NCI-H526 (cell line): ENCODE measurements at places on chromosomes 4 and X.

DNA sequence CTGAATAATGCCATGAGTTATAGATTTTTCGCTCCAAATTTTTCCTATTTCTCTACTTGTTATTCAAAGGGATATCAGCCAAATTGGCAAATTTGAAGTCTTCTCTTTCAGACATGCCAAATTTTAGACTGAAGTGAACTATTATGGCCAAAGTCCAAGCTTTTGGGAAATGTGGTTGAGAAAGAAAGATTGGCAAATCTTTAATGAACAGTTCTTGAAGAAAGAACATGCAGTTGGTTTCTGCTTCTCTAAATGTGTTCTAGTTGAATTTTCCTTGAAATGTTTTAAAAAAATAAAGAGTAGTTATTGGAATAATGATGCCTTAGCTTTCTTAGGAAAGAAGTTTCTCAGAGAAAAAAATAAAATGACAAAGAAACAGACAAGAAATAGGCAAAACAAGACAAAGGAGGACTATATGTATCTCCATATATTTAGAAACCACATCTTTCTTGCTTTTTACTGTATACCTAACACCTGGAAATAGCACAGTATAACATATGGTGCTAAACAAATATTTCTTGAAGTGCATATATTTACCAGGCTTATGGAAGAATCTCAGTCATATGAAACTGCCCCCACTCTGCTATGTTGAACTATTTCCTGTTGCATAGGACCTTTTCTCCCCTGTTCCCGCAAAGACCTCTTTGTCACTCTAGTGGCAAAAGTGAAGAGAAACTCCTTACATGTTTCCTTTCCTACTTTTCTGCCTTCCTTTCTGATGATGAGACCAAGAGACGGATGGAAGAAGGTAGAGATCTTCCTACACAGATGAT, 250.0 kb downstream of the ARHGAP24 start:
- DNase-seq: no peak

- DNase-seq: no peak
These were observed 814 bp upstream of the RBM47 start for GRCh38 chr4:40630335-40631021.

- DNase-seq: no peak
These were observed 650.7 kb downstream of the IL1RAPL1 start for GRCh38 chrX:29237972-29238371.

DNA sequence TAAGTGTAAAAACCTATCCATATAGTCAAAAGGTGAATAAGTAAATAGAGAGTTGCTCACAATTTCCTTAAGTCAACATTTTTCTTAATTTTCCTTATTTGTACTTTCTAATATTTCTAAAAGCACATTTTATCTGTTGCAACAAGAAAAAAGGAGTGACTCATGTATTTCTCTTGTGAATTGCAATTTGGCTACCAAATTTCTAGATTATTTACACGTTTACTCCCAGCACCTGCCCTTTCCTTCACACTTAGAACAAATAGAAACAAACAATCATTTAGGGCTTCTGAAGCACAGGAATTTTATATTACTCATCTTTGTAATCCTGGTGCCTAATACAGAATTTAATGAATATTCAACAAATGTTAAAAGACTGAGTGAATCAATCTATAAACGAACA, 22.2 kb downstream of the BTC start:
- DNase-seq: peak; percentile 37

DNA sequence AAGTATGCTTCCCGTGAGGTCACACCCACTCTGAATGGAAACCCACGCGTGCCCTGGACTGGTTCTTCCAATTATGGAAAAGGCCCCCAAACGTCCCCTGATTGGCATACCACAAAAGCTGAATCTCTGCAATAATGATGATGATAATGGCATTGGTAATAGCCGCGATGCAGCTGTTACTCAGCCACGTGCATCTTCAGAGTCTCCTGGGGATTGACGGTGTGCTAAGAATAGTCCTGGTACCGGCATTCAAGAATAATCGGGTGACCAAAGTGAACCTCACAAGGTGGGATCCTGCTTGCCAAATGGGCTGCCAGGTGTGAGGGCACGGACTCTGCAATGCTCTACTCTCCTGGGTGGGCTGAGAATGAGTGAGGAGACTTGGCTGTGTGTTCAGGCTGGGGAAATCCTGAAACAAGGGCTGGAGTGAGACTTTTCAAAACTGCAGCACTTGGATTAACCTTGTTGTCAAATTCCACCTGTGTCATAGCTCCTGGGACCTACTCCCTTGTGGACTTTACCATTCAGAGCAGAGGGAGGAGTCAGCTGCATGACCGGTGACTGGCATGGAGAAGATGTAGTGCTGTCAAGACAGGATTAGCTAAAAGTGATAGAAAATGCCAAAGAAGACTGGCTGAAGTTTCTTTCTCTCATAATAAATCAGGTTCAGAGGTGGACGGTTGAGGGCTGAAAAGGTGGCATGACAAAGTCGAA, 615.4 kb downstream of the MID1IP1 start:
- no peak for DNase-seq

GRCh38 chrX:119552508-119552907, 12.7 kb downstream of the STEEP1 start:
- no peak for DNase-seq

GRCh38 chrX:15505101-15505500, 4.5 kb downstream of the BMX start:
- peak; percentile 79 for DNase-seq

GRCh38 chrX:46209768-46210167, 335.5 kb downstream of the ZNF674 start:
- DNase-seq: no peak

DNA sequence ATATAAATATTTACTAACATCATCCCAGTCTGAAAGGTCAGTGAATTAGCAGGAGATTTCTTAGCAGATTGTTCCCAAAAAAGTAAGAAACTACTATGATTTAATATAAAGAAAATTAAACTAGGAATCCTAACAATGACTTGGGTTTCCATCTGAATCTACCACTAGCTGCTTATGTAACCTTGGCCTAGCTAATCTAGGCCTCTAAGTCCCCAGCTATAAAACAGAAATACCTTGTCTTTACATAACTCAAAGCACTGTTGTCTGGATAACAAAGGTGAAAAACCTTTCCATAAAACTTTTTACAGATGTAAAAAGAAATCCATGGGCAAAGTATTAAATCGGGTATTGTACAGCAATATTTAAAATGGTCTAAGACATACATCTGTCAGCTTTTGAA, 3.0 kb downstream of the FBXL5 start:
- DNase-seq: no peak

GRCh38 chr4:93761286-93761685, 67.3 kb upstream of the ATOH1 start:
- no peak for DNase-seq

- DNase-seq: no peak
These were observed 315.6 kb downstream of the ARHGAP24 start for GRCh38 chr4:85790582-85790981.

- no peak for DNase-seq
These were observed 1977.2 kb downstream of the PCDH7 start for GRCh38 chr4:32697281-32697814.

GRCh38 chr4:139954512-139954911, 199.5 kb downstream of the MAML3 start:
- no peak for DNase-seq

DNA sequence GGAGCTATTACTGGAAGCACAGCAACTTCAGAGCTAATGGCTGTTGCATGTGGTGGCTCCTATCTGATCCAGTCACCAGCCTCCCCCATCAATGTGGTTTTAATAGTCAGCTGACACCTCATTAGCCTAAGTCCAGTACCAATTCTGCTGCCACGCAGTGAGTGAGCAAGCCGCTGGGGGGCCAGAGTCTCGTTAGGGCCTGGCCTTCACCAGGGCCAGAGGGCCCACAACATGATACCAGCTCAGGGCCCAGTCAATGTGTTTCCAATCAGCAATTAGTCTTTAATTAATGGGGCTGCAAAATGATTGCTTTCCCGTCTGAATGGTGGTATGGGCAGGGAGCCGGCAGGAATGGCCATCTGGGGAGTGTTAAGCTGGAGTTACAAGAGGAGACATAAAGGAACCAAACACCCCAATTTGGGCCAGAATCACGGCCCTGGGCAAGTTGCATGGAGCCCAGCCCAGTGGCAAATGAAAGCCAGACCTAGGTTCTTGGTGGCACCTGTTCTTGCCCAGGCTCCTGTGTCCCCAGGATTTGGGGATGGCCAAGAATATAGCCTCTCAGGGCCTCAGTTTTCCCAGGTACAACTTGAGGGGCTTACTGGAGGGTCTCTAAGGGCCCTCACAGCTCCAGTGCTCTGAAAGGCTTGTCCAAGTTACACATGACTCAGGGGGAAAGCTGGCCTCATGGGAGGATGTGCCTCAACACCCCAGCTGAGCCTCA, 119.2 kb downstream of the EFNB1 start:
- DNase-seq: no peak

GRCh38 chr4:153122855-153123254, 81.4 kb upstream of the TRIM2 start:
- DNase-seq: no peak

- no peak for DNase-seq
These were observed 107.2 kb downstream of the SCD5 start for GRCh38 chr4:82691431-82691830.

DNA sequence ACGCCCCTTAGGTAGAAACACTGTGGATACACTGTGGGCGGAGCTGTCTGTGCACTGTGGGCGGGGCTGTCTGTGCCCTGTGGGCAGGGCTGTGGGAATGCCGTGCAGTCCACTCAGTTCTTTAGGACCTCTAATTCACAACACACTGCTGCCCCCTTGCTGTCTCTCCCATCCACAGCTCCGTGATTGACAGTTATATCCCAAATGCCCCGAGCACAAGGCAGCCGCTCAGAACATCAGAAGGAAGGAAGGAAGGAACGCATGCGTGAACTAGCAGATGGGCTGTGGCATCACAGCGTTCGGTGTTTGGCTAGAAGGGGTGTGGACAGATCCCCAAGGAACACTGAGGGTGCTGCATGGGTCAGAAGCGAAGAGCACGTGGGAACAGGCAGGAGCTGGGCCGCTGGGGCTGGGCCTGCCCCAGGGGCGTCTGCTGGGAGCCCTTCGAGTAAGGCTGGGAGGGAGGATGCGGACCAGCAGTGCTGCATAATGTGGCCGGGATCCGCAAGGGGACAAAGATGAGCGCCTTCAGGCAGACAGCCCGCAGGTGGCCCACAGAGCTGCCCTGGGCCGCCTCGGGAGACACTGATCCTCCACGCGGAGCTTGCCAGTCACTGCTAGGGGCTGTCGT, 29.8 kb downstream of the ACOX3 start:
- peak; percentile 96 for DNase-seq

DNA sequence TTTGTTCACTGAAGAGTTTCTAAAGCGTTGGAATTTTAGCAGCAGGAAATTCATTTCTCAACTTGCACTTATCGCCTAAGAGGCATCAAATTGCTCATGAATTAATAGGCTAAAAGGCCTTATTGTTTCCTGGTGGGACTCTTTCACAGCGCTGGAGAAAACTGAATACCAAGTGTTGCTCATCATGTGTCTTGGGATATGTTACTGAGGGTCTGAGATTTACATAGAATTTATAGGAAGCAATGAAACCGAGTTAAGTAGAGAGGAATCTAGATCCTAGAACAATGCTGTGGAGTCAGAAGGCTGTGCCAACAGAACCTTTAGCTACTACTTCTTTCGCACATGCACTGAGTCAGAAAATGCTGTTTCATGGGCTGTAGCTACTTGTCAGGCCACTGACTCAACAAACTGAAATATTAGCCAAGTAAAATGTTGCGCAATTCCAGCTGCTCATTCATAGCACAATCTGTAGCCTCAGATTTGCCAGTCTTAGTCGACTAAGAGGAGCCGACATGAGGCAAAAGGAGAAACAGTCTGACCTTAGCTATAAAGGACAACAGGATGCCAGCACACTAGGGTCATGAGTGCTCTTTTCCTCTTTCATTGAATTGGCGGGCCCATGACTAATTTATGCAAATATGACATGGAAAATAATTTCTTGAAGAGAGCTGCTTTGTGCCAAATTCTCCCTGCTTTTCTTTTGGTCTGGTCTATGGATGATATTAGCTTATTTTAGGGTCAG, 35.9 kb upstream of the CXCL8 start:
- DNase-seq: no peak

DNA sequence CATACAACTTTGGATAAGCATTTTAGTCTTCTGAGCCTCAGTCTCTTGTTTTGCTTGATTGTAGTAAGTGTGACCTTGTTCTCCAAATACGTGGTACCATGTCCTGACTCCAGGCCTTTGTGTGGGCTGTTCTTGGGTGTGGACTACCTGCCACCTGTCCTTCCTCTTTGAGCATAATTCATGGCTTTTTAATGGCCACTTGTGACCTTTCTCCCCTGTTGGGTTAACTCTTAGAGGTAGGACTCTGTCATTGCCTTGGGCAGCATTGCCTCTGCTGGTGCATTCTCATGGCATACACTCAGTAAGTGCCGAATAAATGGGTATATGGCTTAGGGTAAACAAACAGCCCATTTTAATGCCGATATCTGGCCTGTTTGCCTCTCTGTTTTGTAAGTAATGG, 3.0 kb downstream of the NSD2 start:
- DNase-seq: no peak

DNA sequence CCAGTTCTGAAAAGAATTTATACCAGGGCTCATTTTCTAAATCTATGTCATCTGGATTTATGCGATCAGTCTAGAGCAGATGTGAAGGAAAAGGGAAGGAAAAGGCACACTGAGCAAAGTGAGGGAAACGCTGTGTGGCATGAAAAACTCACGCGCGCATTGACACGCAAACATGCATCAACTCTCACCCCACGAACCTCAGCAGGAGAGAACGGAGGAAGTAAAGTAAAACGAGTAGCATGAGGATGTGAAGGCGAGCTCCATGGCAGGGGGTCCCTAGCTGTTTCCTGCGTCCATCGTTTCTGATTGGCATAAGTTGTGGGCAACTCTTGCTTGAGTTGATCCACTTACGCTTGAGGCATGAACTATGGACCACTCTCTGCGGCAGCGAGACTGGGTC, 102.8 kb upstream of the PDLIM3 start:
- no peak for DNase-seq

DNA sequence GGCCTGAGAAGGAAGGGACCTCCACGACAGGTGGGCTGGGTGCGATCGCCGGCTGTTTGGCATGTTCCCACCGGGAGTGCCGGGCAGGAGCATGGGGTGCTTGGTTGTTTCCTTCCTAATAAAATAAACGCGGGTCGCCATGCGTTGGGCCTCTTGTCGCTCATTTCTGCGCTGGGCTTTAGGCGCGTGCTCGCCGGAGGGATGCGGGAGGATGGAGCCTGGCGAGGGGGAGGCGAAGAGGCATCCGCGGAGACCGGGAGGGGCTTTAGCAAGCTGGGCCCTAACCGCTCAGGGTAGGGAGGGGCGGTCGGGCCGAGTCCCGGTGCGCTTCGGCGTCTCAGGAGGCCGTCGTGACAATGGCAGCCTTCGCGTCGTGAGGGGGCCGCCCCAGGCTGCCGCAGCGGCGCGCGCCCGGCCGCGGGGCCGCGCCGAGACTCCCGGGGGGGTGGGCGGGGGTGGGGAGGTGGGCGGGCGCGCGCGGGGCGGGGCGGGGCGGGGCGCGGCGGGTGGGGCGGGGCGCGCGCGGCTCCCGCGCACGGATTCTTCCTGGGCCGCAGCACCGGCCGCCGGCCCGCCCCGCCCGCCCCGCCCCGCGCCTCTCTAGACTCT, 476 bp upstream of the GDI1 start:
- DNase-seq: peak; percentile 77

GRCh38 chrX:43064096-43064495, 286.1 kb upstream of the PPP1R2C start:
- DNase-seq: no peak

- DNase-seq: no peak
These were observed 47.2 kb downstream of the GYG2 start for GRCh38 chrX:2875798-2876399.
